ENCODE measurements at places on chromosomes 12 and 14. TPM values are rescaled to one million over a fixed set of nuclear protein-coding genes. Genes with fewer than 3 reads are reported as not detected.
A peak's percentile ranks its signal among the peaks of the same experiment; 100 is the strongest.

- no peaks in the 10 kb centered on the region for H3K4me1 ChIP-seq
- no peaks in the 10 kb centered on the region for H3K36me3 ChIP-seq
- no peak overlapping the region for H3K4me3 ChIP-seq
- H3K27me3 ChIP-seq: no peaks in the 10 kb centered on the region
These were observed 25.6 kb downstream of the KCNK13 start for GRCh38 chr14:90087433-90087832.

GRCh38 chr14:96309133-96309895, 53.3 kb downstream of the BDKRB1 start:
- DNase-seq: no peak
- H3K36me3 ChIP-seq: peaks cover 38% of the 10 kb centered on the region
- H3K27me3 ChIP-seq: no peaks in the 10 kb centered on the region
- no peak overlapping the region for H3K27ac ChIP-seq

DNA sequence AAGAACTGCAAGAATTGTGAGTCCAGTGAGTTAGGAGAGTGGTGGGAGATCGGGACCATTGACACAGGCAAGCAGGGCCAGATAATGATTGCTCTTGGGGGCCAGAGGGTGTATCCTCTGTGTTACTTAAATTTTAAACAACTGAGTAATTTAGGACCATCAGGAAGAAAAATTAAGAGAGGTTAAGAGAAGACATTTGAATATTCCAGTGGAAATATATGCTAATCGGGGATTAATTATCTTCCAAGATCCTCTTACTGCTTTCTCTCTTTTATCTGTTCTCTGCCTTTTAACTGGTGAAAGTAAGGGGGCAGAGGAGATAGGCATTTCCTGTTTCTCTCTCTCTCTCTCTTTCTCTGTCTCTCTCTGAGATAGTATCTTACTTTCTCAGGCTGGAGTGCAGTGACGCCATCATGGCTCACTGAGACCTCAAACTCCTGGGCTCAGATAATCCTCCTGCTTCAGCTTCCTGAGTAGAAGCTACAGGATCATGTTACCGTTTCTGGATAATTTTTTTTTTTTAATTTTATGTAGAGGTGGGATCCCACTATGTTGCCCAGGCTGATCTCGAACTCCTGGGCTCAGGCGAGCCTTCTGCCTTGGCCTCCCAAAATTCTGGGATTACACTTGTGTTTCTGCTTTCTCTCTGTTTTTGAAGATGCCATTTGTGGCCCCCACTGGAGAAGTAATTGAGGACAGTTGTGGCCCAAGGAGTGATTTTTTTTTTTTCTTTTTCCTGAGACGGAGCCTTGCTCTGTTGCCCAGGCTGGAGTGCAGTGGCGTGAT, 85.1 kb downstream of the DIP2B start:
- no peak overlapping the region for H3K4me3 ChIP-seq
- H3K4me1 ChIP-seq: peaks cover 12% of the 10 kb centered on the region
- peak overlapping the region; percentile 50 for H3K27ac ChIP-seq
- no peaks in the 10 kb centered on the region for H3K27me3 ChIP-seq
- peak; percentile 16 for DNase-seq
- H3K36me3 ChIP-seq: no peaks in the 10 kb centered on the region

DNA sequence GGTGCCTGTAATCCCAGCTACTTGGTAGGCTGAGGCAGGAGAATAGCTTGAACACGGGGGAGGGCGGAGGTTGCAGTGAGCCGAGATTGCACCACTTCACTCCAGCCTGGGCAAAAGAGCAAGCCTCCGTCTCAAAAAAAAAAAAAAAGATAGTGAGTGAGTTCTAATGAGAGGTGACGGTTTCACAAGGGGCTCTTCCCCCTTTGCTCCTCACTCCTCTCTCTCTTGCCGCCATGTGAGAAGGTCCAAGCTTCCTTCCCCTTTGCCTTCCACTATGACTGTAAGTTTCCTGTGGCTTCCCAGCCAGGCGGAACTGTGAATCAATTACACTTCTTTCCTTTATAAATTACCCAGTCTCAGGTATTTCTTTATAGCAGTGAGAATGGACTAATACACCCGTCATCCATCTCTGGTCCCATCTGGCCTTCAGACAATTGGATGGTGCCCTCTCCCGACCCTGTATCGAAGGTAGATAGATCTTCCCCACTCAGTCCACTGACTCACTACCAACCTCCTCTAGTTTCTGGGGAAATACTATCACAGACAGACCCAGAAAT, 27.0 kb upstream of the RCOR1 start:
- H3K27me3 ChIP-seq: no peaks in the 10 kb centered on the region
- peaks cover 22% of the 10 kb centered on the region for H3K4me1 ChIP-seq
- no peak overlapping the region for H3K27ac ChIP-seq
- no peak overlapping the region for H3K4me3 ChIP-seq

- H3K4me3 ChIP-seq: no peak overlapping the region
- H3K4me1 ChIP-seq: no peaks in the 10 kb centered on the region
- no peak for DNase-seq
These were observed 104.5 kb downstream of the MYRFL start for GRCh38 chr12:69929531-69929930.

DNA sequence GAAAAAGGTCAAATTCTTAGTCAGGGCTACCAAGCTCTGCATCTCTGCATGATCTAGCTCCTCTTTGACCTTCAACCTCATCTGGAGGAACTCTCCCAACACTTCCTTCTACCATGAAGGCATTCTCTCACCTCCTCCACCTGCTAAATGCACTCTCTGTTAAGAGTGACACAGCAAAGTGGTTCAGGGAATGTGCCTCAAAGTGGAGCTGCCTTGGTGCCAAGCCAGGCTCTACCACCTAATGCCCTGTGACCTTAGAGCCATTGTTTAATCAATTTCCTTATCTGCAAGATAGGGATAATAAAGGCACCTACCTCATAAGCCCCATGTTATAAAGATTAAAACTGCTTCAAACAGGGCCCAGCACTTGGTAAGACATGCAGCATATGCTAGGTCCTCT, 236.7 kb downstream of the ANO2 start:
- no peak overlapping the region for H3K4me3 ChIP-seq
- DNase-seq: no peak
- H3K27me3 ChIP-seq: no peaks in the 10 kb centered on the region
- no peak overlapping the region for H3K27ac ChIP-seq

DNA sequence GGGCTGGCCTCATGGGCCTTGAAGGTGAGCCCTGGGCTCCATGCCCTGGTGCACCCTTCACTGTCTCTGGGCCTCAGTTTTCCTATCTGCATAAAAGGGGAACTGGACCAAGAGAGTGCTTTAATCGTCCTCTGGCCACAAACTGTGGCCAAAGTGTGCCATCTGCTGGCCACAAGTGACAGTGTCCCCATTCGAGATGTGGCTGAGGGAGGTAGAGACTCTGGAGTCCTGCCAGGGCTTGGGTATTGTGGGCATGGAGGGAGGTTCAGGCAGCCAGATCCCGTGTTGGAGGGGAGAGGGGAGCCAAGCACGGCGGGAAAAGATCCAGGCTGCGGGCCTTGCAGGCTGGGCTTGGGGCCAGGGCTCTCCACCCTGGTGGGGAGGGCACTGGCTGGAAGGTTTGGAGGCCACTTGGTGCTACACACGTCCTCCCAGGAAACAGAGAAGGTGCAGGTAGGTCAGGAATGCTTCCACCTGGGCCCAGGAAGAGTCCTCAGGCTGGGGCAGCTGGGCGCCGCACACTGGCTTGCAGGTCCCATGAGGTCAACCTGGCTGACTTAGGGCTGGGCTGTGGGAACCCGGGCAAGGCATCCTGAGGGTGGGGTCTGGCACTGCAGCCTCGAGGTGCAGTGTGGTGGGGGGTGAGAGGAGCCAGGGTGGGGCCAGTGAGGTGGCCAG, 7.3 kb upstream of the KIF26A start:
- H3K4me3 ChIP-seq: no peak overlapping the region
- H3K27ac ChIP-seq: no peak overlapping the region
- H3K27me3 ChIP-seq: peaks cover 37% of the 10 kb centered on the region
- no peaks in the 10 kb centered on the region for H3K4me1 ChIP-seq

- no peak overlapping the region for H3K27ac ChIP-seq
- peaks cover 3% of the 10 kb centered on the region for H3K4me1 ChIP-seq
- no peaks in the 10 kb centered on the region for H3K27me3 ChIP-seq
- no peaks in the 10 kb centered on the region for H3K36me3 ChIP-seq
- DNase-seq: no peak
These were observed 5.6 kb upstream of the E2F7 start for GRCh38 chr12:77070800-77071449.

DNA sequence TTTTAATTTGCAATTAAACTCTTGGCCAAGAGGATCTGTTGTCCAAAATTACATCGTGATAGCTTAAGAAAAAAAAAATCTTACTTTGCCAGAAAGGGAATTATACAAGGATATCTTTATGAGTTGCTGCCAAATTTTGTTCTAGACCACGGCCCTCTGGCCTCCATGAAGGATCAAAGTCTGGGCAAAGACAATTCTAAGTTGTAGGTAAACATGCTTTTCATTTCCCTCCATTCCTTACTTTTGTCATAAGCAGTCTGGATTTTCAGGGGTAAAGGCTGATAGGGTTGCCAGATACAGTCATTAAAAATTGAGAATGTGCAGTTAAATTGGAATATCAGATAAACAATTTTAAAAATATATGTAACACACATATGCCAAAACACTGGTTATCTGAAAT, 135.1 kb downstream of the MON2 start:
- no peak for DNase-seq
- peak overlapping the region; percentile 89 for H3K4me3 ChIP-seq
- H3K27me3 ChIP-seq: no peaks in the 10 kb centered on the region
- peaks cover 10% of the 10 kb centered on the region for H3K4me1 ChIP-seq

GRCh38 chr12:71626768-71627167, 36.9 kb downstream of the ZFC3H1 start:
- H3K36me3 ChIP-seq: peaks cover 26% of the 10 kb centered on the region
- DNase-seq: no peak
- H3K4me3 ChIP-seq: no peak overlapping the region
- H3K27me3 ChIP-seq: no peaks in the 10 kb centered on the region
- H3K4me1 ChIP-seq: no peaks in the 10 kb centered on the region

DNA sequence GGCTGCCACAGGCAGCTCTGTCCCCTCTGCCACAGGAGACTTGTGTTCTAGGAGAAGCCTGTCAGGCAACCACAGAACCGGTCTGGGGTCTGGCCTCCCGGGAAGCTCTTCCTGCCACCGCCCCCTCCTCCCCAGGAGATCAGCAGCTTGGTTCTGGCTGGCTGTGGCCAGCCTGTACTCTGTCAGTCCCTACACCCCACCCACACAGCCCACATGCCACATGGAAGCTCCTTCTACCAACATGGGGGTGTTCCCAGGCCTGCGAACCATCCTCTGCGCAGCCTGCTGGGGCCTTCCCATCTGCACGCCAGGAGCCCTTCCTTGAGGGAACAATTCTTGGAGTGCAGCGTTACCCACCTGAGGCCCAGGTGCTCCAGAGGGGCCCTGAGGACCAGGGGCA, 16.8 kb downstream of the TMEM106C start:
- no peaks in the 10 kb centered on the region for H3K27me3 ChIP-seq
- H3K27ac ChIP-seq: no peak overlapping the region
- no peaks in the 10 kb centered on the region for H3K36me3 ChIP-seq
- no peaks in the 10 kb centered on the region for H3K4me1 ChIP-seq
- DNase-seq: no peak

DNA sequence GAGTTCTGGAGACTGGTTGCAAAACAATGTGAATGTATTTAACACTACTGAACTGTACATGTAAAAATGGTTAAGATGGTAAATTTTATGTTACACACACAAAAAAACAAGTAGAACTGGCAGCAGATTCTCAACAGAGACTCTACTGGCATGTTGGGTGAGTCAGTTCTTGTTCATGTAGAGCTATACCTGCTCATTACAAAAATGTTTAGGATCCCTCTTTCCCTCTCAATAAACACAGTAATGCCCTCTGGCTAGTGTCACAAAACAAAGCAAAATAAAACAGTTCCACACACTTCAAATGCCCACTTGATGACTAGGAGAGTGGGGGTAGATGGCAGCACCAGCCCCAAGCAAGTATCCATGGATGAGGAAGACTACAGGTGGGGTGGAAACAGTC, 13.7 kb upstream of the ZNF740 start:
- H3K27me3 ChIP-seq: no peaks in the 10 kb centered on the region
- no peak for DNase-seq

DNA sequence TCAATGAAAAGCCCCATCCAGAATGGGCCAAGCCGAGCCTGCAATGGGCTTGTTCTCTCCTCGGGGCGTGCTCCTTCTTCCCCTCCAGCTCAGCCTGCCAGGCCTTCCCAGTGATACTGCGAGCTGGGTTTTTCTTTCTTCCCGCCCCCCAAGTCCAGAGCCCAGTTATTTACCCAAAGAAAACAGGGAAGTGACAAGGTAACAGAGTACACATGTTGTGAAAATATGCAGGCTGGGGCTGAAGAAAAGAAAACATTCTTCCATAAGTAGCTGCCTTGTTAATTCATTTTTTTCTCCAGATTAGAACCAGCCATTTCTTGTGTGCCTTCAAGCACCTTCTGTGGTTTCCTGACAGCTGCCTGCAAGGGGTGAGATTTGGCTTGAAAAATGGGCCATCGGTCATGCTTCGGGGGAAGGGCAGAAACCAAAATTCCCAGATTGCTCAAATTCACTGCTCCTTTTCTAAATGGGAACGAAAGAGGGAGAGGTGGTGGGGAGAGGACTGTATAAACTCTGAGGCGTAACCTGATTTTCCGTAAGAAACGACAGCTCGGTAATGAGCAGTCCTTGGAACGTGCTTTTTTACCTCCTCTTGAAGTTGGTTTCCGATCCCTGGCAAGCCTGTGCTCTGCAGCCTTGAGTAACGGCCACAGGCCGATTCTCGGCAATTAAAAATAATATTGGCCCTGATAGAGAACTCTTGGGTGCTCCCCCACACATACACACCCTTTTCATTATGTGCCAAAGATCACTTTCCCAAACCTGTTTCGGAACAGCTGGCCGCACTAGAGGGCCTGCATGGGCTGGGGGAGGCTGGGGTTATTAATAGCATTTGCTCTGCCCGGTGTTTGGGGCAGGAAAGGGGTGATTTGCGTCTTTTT, 229.4 kb downstream of the ZFP36L1 start:
- H3K4me1 ChIP-seq: peaks cover 38% of the 10 kb centered on the region
- no peaks in the 10 kb centered on the region for H3K27me3 ChIP-seq
- no peak overlapping the region for H3K4me3 ChIP-seq
- peak; percentile 42 for DNase-seq
- H3K36me3 ChIP-seq: no peaks in the 10 kb centered on the region

GRCh38 chr12:68487721-68488309, 122.9 kb upstream of the RAP1B start:
- no peak overlapping the region for H3K27ac ChIP-seq
- peak; percentile 51 for DNase-seq
- peaks cover 1% of the 10 kb centered on the region for H3K4me1 ChIP-seq
- H3K4me3 ChIP-seq: no peak overlapping the region
- H3K36me3 ChIP-seq: no peaks in the 10 kb centered on the region
- H3K27me3 ChIP-seq: no peaks in the 10 kb centered on the region

- no peak overlapping the region for H3K4me3 ChIP-seq
- H3K36me3 ChIP-seq: no peaks in the 10 kb centered on the region
- no peak for DNase-seq
- peaks cover 45% of the 10 kb centered on the region for H3K27me3 ChIP-seq
- H3K27ac ChIP-seq: no peak overlapping the region
- H3K4me1 ChIP-seq: peaks cover 18% of the 10 kb centered on the region
These were observed 2.0 kb upstream of the ANKRD9 start for GRCh38 chr14:102511538-102511937.

Gene DYRK2
- 17.9 TPM for total RNA-seq

Gene AKAP3
- 0.76 TPM for total RNA-seq

Gene IRAK3
- 2.5 TPM for total RNA-seq

Gene TAS2R13
- total RNA-seq: 0.52 TPM

Gene CFAP251
- 1.2 TPM for total RNA-seq

Gene CMAS
- total RNA-seq: 24.8 TPM

Gene CCDC177
- 0.05 TPM for total RNA-seq

Data from thymus (tissue), 14 donors.